ENCODE measurements at places on chromosomes 13 and 19. TPM values are rescaled to one million over a fixed set of nuclear protein-coding genes. Genes with fewer than 3 reads are reported as not detected.

The THSD8 gene
- total RNA-seq = 43.2 TPM

The SPTBN4 gene
- total RNA-seq = 1.1 TPM

GRCh38 chr19:41352609-41353465 lies 885 bp downstream of the TGFB1 start:
- peaks cover 56% of the 10 kb centered on the region for H3K4me1 ChIP-seq
- no peaks in the 10 kb centered on the region for H3K27me3 ChIP-seq
- DNase-seq = peak; percentile 81
- peak overlapping the region; percentile 91 for H3K4me3 ChIP-seq

GRCh38 chr19:10747271-10747670 lies 29.4 kb downstream of the DNM2 start:
- H3K4me3 ChIP-seq = no peak overlapping the region
- peak overlapping the region; percentile 68 for H3K27ac ChIP-seq
- H3K4me1 ChIP-seq = peaks cover 66% of the 10 kb centered on the region
- no peaks in the 10 kb centered on the region for H3K27me3 ChIP-seq

DNA sequence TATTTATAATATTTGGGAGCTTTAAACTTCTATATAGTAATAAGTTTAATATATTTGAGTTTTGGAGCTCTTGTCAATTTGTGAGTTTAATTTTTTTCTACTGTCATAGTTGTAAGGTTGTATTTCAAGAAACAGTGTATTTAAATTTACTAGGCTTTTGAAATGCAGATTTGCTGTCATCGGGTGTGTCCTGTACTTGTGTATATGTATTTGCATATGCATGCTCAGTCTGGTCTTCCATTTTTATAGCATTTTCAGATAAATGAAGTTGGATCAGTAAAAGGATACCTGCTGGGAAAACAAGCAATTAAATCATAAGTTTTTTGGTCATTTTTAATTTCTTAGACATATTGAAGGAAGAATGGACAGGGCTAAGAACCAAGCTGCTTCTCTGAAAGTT lies 33.1 kb downstream of the SLAIN1 start:
- no peak overlapping the region for H3K4me3 ChIP-seq
- H3K4me1 ChIP-seq = peaks cover 28% of the 10 kb centered on the region
- H3K36me3 ChIP-seq = peaks cover 13% of the 10 kb centered on the region
- DNase-seq = no peak

DNA sequence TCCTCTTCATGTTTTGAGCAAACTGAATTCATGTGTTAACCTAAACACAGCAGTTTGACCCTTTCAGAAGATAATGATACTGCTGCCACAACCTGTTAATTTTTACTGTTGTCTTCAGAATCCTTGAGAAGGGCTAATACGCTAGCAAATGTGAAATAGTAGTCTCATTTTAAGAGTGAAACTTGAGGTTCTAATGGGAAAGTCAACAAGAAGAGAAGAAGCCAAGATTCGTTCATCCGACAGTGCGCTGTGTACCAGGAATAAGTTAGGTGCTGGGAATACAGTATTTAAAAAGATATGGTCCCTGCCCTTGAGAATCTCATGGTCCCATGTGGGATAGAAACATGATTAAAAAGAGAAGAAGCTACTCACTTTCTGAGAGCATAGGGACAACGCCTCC lies 134.4 kb downstream of the KL start:
- H3K4me3 ChIP-seq = no peak overlapping the region
- no peak overlapping the region for H3K27ac ChIP-seq
- DNase-seq = no peak

- H3K27ac ChIP-seq = no peak overlapping the region
- no peak for DNase-seq
- H3K4me1 ChIP-seq = no peaks in the 10 kb centered on the region
- H3K36me3 ChIP-seq = no peaks in the 10 kb centered on the region
- peaks cover 1% of the 10 kb centered on the region for H3K27me3 ChIP-seq
- no peak overlapping the region for H3K4me3 ChIP-seq
These were observed 88.2 kb upstream of the MBNL2 start for GRCh38 chr13:97133955-97134354.

Data from activated naive CD4-positive, alpha-beta T cell treated with anti-CD3 and anti-CD28 coated beads for 36 hours (primary cell).